ENCODE measurements at places on chromosomes 4 and X.

DNA sequence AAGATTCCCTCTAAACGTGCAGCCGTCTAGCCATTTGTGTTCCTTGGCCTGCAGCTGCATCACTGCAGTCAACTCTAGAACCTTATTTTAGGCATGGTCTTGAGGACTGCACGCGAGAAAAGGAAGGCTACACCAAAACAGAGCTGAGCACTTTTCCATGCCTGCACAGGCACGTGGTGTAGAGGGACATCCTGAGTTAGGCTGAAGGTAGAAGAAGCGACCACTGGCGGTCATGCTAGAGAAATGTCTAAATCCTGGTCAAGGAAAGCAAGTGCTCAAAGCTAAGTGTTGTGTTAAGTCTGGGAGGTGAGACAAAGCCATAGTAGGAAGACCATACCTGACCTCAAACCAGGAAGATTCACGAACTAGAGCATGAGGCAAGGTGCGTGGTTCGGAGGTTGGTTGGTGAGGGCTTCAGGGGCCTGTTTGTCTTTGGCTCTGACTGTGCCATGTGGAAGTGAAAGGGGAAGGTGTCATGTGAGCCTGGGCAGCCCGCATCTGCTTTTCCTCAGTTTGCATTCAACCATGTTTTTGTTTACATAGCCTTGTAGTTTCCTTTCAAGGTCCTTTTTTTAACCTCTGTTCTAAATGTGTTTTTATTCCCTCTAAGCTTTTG is 203.8 kb downstream of the AASDH start:
- DNase-seq: no peak

DNA sequence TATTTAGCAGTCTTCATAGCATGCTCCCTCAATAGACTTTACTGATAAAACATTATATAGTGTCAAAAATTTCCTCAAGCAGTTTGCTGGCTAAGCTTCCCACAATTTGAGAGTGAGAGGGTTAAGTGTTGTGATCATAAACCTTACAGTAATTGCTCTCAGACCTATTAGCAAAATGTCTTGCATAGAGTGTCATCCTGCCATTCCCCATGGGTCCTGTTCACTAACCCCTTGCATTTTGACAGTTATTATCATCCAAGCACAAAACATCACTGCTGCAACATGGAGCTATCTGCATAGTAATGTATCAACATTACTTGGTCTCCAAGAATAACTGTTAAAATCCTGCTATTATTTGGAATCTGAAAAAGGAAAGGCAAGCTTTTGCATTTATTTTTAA is 196.1 kb upstream of the GK2 start:
- DNase-seq: no peak

DNA sequence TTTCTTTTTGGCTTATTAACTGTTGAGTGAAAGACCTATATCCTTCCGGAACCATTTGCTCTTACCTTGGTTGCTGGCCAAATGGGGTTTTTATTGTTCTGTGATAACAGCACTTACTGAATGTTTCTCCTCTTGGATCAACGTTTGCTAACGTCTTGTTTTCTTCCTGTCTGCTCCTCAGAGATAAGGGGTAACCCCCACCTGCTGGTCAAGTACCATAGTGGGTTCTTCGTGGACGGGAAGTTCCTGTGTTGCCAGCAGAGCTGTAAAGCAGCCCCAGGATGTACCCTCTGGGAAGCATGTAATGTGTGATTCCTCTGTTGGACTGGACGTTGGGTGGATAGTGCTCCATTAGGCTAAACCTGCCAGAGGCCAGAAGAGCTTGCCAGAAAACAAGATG is 15.3 kb downstream of the BMX start:
- DNase-seq: peak; percentile 84

GRCh38 chr4:153447175-153447905 is 18.8 kb upstream of the TMEM131L start:
- peak; percentile 80 for DNase-seq

GRCh38 chr4:87911252-87911774 is 64.2 kb upstream of the SPP1 start:
- peak; percentile 10 for DNase-seq

DNA sequence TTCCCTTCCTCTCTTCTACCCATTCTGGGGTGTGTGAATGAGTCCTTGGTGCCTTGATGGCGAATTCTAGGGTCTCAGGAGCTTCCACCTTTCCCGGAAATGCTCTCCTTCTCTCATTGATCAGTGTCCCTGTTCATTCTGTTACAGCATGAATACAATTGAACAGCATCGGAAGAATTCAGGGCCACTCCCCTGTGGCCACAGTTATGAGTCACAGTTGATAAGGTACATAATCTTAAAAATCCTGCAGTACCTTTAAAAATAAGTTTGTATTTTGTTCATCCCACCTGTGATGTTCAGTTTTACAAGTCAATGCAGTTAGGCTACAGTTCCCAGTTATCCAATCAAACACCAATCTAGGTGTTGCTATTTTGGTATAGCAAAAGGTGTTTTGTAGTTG is 47.3 kb upstream of the FAM9A start:
- DNase-seq: no peak

DNA sequence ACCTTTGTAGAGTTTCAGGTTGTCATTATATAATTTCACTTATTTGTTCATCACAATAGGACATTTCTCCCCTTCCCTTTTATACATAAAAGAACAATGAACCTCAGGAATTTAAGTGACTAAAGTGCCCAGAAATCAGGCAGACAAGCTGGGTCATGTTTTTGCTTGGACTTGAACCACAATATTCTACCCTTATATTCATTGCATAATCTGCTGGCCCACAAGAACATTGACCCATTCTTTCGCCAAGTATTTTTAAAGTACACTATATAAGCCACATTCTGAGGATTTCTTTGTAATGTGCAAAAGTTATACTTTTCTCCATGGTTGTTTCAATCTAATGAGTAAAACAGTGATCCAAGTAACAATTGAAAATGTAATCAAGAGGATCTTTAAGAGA is 637.5 kb upstream of the SLIT2 start:
- DNase-seq: peak; percentile 26

DNA sequence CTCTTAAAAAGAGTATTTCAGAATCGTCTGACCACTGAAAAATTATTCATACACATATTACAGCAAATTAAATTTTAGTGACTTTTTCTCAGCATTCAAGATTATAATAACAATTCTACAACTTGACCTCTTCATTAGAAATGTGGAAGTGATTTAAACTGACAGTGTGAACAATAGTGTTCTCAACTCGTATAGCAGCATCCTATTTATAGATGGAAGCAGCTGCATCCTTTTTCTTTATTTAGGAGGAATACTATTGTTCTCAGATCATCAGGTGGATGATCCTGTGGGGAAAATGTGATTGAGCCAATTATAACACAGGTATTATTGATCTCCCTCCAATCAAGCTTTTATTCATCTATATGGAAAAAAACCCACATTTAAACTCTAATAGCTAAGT is 56.7 kb downstream of the RAPGEF2 start:
- no peak for DNase-seq

DNA sequence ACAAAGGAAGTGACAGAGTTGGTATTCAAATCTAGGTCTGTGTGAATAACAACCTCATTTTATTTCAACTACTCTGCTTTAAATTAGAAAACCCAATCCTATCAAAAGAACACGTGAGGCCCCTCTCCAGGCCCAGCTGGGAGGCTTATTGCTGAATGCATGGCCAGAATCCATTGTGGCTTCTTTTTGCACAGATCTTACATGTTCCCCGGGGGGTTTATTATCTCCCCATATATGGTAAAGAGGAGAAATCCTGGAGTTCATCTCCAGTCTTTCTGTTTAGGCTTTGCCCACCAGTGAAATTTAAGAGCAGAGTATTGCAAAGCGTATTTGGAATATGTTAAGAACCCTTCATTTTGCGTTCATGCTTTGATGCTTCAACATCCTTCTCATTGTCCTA is 655.6 kb downstream of the IL1RAPL1 start:
- DNase-seq: no peak

DNA sequence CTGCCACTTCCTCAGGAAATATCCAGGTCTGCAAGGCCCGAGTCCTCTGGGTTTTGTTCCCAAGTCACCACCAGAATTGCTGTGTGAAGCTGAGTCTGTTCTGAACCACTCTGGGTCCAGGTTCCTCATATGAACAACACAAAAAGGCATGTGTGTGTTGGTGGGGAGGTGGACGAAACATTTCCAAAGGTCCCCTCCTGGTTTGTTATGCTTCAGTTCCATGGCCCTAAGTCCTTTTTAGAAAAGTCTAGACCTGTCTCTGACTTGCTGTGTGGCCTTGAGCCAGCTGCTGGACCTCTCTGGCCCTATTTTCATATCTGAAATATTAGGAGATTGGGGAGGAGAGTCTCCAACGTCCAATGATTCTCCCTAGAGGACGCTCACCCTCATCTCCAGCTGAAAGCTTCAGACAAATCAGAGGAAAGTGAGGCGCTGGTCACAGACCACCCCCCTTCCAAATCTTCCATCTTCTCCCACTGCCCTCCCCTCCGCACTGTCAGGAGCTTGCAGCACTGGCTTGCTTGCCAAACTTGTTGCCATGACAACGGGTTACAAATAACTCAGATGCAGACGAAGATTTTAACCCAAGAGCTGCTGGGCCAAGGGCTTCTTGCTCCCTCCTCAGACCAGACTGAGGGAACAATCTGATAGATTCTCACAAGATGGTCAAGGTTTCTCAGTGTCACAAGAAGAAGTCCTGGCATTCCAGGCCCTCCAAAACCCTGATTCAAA is 64.5 kb downstream of the SMC1A start:
- DNase-seq: peak; percentile 64

GRCh38 chr4:184765473-184766340 is 31.8 kb upstream of the CENPU start:
- DNase-seq: no peak

DNA sequence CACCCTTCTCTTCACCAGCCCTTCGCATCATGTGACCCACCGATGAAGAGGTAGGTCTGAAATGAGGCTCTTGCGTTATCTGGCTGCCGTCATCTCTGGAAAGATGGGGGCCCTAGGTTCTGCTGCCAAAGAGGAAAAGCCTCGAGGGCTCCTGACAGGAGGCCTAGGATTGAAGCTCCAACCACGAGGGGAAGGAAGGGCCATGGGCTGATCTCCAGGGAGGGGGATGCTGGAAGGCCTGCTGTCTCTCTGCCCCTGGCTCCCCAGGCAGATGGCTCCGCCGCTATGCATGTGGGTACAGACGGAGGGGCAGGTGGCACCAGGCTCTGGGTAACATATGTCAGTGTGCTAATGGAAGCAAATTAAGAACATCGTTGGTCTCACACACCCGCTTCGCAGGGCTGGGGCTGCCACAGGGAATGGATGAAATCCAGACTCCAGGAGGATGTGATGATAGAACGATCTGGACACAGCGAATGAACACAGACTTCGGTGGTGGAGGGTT is 44.9 kb downstream of the AFAP1 start:
- no peak for DNase-seq

GRCh38 chrX:69388526-69388925 is 115.6 kb upstream of the NALF2 start:
- DNase-seq: no peak

DNA sequence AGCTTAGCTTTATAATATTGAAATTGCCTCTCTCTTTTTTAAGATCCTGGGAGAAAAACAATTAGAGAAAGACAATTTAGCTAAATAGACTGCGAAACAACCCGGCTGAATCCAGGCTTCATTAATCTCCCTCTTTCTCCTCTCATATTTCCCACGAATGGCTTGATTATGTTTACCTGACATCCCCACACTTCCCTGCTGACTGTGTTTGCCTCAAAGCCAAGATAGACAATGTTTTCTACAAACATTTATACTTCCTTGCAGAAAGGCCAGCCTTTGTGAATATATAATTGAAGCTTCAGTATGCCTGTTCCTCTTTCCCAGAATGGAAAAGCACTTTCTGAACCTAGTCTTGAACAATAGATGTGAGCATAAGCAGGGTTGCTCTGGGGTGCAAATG is 566.8 kb downstream of the PDHA2 start:
- no peak for DNase-seq

DNA sequence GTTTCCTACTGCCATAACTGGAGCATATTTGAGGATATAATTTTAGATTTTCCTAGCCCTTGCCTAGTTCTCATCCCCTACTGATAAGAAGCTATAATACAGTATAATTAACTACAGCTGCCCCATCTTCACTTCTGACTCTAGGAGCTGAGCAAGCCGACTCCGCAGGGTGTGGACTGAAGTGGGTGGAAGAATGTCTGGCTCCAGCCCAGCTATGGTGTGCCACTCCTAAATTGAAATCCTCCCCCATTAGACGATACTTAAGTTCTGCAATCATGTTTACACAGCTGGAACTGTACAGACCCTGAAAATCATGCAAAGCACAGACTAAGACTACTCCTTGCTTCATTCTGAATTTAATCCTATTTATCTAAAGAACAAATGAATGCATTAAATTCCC is 93.1 kb downstream of the PCDH19 start:
- no peak for DNase-seq

GRCh38 chrX:68942840-68943239 is 114.0 kb downstream of the EFNB1 start:
- no peak for DNase-seq

GRCh38 chr4:38366456-38366855 is 297.5 kb upstream of the KLF3 start:
- DNase-seq: peak; percentile 49

DNA sequence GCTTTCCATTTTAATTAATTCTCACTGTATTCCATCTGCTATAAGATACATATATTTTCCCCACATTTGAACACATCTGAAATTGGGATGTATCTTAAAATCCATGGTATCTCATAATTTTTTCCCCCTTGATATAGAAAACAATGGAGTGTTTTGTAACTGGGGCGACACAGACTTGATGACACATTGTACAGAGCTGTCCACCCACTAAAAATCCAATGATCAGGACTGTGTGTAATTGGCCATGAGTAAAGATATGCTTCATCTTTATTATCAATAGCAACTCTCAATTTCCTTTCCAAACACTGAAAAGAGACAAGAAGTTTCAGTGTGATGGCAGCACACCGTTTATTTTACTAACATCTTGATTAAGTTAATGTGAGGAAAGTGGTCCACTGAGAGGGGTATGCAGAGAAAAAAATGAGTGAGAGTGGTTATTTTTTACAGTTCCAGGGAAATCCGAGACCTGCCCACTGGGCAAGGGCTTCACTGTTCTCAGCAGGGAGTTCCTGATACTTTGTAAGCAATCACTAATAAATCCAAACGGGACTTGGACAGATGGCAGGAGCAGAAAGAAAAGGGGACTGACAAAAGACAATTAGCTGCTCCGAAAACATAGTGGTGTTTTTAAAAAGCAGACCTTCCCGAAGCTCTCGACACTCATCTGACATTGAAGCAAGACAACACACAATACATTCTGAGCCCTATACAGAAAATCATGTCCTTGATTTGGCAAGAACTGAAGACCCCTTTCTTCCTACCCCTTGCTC is 149.4 kb downstream of the TSPAN5 start:
- no peak for DNase-seq

DNA sequence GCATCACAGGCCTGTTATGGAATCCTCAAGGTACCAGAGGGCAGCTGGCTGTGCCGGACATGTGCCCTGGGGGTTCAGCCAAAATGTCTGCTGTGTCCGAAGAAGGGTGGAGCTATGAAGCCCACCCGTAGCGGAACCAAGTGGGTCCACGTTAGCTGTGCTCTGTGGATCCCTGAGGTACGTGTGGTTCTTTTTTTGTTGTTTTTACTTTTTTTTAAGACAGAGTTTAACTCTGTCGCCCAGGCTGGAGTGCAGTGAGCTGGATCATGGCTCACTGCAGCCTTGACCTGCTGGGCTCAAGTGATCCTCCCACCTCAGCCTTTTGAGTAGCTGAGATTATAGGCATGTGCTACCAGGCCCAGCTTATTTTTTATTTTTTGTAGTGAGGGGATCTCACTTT is 46.1 kb downstream of the JADE1 start:
- DNase-seq: no peak

Measured in fibroblast of pulmonary artery (primary cell).